ENCODE measurements at places on chromosomes 4 and X.

DNA sequence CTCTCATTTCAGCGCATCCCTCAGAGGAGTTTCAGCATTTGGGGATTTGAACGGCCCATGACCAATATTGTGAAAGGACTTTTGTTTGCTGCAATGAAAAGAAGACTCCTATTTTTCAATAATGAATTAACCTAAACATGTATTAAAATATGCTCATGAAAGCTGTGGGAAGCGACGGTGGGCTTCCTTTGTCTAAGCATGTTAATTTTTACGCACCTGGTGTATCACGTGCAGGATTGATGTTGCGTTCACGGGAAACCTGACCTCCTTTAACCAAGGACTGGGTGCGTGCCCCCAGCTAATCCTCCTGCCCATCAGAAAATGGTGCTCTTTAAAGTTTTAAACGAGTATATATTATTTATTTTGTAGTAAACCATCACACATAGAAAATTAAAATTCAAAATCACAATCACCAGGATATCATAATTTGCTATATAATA is 590 bp upstream of the CCDC110 start:
- no peaks in the 10 kb centered on the region for H3K36me3 ChIP-seq
- H3K27me3 ChIP-seq, result no peaks in the 10 kb centered on the region
- no peaks in the 10 kb centered on the region for H3K4me1 ChIP-seq
- no peak overlapping the region for H3K27ac ChIP-seq
- DNase-seq, result no peak

DNA sequence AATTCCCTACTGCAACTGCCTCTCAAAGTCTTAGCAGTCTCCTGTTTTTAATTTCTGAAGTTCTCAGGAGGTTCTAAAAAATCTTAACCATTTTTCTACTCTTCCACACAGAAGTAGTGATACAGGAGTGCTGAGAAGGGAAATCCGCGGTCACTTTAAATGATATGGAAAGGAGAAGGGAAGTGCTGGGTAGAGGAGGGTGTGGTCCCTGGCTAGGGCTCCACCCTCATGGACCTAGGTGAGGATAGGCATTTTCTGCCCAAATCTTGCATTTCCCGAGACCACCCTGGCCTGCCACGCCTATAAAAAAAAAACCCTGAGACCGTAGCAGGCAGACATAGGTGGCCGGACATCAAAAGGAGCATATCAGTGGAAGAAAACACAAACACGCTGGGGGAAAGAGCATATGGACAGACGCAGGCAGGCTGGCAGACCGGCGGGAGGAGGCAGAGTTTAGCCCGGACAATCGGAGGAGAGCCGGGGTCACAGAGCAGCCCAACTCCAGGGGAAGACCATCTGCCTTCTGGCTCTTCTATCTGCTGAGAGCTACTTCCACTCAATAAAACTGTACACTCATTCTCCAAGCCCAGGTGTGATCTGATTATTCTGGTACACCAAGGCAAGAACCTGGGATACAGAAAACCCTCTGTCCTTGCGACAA is 85.7 kb downstream of the POU3F4 start:
- no peaks in the 10 kb centered on the region for H3K36me3 ChIP-seq
- H3K4me3 ChIP-seq, result no peak overlapping the region
- H3K27ac ChIP-seq, result no peak overlapping the region
- H3K27me3 ChIP-seq, result no peaks in the 10 kb centered on the region

DNA sequence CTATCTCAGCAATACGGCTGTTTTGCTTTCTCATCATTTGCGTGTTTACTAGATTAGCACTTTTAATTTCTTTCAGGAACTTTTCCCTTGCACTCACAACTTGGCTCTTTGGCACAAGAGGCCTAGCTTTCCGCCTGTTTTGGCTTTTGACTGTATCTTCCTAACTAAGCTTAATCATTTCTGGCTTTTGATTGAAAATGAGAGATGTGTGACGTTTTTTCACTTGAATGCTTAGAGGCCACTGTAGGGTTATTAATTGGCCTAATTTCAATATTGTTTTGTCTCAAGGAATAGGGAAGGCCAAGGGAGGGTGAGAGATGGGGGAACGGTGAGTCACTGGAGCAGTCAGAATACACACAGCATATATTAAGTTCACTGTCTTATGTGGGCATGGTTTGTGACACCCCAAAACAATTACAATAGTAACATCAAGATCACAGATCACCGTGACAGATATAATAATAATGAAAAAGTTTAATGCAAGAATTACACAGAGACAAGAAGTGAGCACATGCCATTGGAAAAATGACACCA is 27.3 kb downstream of the MND1 start:
- no peak for DNase-seq
- no peak overlapping the region for H3K4me3 ChIP-seq
- H3K27me3 ChIP-seq, result no peaks in the 10 kb centered on the region
- H3K4me1 ChIP-seq, result no peaks in the 10 kb centered on the region
- no peaks in the 10 kb centered on the region for H3K36me3 ChIP-seq

DNA sequence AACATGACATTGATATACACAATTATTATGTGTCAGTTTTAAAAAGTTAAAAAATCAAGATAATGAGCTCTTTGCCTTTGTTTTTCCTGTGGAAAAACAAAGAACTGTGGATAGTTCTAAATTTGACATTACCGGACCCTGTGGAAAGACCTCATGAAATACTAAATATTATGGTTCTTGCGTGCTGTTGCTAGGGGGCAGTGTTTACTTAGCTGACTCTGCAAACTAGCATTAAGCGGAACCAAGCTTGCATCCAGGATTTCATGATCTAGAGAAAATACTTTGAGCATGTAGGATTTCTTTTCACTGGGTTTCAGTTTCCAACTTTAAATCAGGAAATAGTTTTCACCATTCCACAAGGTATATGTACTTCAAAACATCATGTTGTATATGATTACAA is 33.6 kb downstream of the CLCN4 start:
- H3K36me3 ChIP-seq, result no peaks in the 10 kb centered on the region
- H3K27me3 ChIP-seq, result no peaks in the 10 kb centered on the region
- DNase-seq, result no peak
- no peaks in the 10 kb centered on the region for H3K4me1 ChIP-seq

DNA sequence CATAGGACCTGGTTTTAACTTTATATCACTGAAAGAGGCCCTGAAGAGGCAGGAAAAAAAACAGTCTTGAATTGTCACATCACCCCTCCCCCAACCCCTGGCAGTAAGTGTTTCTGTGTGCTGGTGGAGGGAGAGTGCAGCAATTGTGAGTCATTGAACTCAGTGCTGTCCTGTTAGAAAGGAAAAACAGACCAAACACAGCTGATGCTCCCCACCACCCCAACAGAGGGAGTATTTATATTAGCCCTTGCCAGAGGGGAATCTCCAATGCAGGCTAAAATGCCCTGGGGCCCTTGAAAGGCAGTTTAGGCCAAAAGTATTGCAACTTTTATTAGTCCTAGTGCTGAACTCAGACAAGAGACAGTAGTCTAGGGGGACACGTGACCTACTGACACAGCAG is 197.8 kb upstream of the AGTR2 start:
- no peaks in the 10 kb centered on the region for H3K27me3 ChIP-seq
- H3K4me3 ChIP-seq, result no peak overlapping the region
- no peak overlapping the region for H3K27ac ChIP-seq
- DNase-seq, result no peak

- H3K27me3 ChIP-seq, result no peaks in the 10 kb centered on the region
- DNase-seq, result no peak
- H3K4me3 ChIP-seq, result no peak overlapping the region
- H3K27ac ChIP-seq, result no peak overlapping the region
- H3K36me3 ChIP-seq, result no peaks in the 10 kb centered on the region
- H3K4me1 ChIP-seq, result 0 out of 2 replicates have a peak, but pooled peaks cover 1% of the 10 kb centered on the region
Observed at GRCh38 chr4:185100423-185100822, 42.6 kb upstream of the SLC25A4 start.

DNA sequence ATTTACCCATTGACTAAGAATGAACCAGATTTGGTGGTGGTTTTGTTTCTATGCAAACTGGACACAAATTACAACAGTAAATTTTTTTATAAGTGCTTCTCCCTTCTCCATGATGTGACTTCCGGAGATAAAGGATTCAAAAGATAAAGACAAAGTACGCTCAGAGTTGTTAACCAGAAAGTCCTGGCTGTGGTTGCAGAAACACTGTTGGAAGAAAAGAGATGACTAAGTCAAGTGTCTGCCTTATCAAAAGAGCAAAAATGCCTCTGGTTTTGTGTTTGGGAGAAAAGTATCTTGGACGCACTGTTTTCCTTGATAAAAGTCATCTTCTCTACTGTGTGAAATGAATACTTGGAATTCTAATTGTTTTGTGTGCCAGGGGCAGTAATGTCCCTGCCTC is 213.4 kb downstream of the GC start:
- no peak overlapping the region for H3K4me3 ChIP-seq
- H3K27me3 ChIP-seq, result no peaks in the 10 kb centered on the region
- no peak for DNase-seq
- no peaks in the 10 kb centered on the region for H3K4me1 ChIP-seq
- H3K36me3 ChIP-seq, result no peaks in the 10 kb centered on the region

DNA sequence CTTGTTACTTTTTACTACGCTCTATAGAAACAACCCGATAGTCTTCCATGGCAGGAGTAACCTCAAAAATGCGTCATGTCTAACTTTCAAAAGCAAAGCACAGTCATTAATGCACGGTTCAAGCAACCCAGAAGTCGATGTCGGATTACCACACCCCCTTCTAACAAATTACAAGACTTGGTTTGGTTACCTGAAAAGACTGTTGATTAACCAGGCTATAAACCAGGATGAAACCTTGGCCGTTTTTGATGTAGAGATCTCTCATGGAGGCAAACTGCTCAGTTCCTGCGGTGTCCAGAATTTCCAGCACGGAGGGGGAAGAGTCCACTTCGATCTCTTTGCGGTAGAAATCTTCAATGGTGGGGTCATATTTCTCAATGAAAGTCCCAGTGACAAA is 2.4 kb downstream of the RAP2C start:
- no peak overlapping the region for H3K27ac ChIP-seq
- DNase-seq, result no peak
- no peaks in the 10 kb centered on the region for H3K36me3 ChIP-seq
- no peaks in the 10 kb centered on the region for H3K4me1 ChIP-seq
- peak overlapping the region; percentile 68 for H3K4me3 ChIP-seq
- no peaks in the 10 kb centered on the region for H3K27me3 ChIP-seq

GRCh38 chr4:128596853-128597252 is 212.6 kb upstream of the JADE1 start:
- no peaks in the 10 kb centered on the region for H3K36me3 ChIP-seq
- H3K4me3 ChIP-seq, result no peak overlapping the region
- 0 out of 2 replicates have a peak, but pooled peaks cover 3% of the 10 kb centered on the region for H3K4me1 ChIP-seq
- no peak for DNase-seq
- H3K27me3 ChIP-seq, result no peaks in the 10 kb centered on the region
- no peak overlapping the region for H3K27ac ChIP-seq

DNA sequence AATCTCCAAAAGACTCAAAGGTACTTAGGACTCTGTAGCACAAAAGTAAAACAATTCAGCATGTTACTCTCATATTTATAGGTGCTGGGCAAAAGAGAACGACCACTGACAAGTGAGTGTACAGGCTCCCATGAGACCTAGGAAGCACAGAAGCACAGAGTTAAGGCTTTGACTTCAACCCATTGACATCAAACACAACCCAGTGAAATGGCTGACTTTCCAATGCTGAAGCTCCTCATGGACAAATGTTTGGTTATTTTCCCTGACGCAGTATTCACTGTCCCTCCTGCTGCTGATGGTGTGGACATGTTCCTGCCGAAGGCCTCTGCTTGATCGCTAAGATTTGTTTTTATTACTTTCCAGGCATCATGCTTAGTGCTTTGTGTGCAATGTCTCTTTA is 148.7 kb downstream of the TSPAN5 start:
- DNase-seq, result no peak
- H3K4me3 ChIP-seq, result no peak overlapping the region
- no peak overlapping the region for H3K27ac ChIP-seq
- H3K36me3 ChIP-seq, result no peaks in the 10 kb centered on the region

DNA sequence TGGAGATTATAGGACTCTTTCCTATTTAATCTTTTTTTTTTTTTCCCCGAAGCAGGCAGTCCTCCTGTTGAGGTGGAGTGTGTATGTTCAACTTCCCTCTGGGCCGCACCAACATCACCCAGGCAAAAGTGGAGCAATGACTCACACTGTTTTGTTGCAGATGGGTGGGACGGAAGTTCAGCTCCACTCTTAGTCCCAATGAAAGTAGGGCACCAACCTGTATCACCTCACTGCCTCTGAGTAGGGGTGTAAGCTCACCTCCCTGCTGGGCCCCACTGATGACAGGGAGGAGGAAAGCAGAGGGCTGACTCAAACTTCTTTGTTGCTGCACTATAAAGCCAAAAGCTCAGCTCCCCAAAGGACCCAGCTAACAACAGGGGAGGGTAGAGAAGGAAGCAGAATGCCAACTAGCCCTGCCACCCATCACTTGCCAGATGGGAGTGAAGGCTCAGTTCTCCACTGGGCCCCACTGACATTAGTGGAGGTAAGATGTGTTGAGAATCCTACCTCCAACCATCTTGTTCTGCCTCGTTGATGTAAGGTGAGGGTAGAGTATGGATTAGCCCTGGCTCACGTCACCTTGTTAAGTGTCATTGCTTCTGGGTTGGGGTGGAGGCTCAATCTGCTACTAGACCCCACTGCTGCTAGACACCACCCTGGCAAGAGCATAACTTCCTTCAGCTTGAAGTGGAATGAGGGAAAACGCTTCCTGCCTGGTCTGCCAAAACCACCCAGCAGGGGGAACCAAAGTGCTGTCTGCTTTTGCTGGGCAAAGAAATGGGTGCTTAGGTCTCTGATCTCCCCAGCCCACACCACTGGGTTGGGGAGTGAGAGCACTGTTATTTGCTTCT is 14.1 kb downstream of the RPS6KA3 start:
- H3K27me3 ChIP-seq, result no peaks in the 10 kb centered on the region
- H3K4me1 ChIP-seq, result no peaks in the 10 kb centered on the region
- no peak overlapping the region for H3K4me3 ChIP-seq
- H3K27ac ChIP-seq, result no peak overlapping the region

DNA sequence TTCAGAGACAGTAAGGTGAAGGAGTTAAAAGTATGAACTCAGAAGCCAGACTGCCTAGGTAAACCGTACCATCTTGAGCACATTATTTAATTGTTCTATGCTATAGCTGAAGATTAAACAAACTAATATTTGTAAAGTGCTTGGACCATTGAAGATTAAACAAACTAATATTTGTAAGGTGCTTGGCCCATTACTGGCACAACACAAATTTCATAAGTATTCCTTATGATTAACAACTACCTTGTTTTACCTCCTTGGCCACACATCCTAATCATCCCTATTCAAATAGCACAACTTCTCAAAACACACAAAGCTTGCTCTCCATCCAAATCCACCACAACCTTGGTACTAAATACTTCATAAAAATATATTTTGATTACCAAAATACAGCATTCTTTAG is 137.0 kb downstream of the PPP3CA start:
- H3K27me3 ChIP-seq, result no peaks in the 10 kb centered on the region
- no peaks in the 10 kb centered on the region for H3K36me3 ChIP-seq
- no peak overlapping the region for H3K27ac ChIP-seq
- no peak overlapping the region for H3K4me3 ChIP-seq

DNA sequence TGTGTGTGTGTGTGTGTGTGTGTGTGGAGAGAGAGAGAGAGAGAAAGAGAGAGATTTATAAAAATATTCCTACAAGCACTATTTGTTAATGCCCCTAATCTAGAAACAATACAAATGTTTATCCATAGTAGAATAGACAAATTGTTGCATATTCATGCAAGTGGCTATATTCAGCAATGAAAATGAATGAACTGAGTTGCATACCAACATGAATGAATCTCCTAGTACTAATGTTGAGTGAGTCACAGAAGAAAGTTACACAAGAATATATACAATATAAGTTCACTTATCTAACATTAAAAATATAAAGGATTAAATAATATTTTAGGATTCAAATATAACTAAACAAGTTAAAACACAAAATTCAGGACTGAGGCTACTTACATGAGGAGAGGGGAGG is 456.8 kb upstream of the AMOT start:
- no peaks in the 10 kb centered on the region for H3K36me3 ChIP-seq
- DNase-seq, result no peak
- H3K27ac ChIP-seq, result no peak overlapping the region
- H3K4me1 ChIP-seq, result no peaks in the 10 kb centered on the region
- H3K27me3 ChIP-seq, result no peaks in the 10 kb centered on the region

Data from iPS DF 6.9 (cell line).